ENCODE measurements at places on chromosomes 12 and 14.

DNA sequence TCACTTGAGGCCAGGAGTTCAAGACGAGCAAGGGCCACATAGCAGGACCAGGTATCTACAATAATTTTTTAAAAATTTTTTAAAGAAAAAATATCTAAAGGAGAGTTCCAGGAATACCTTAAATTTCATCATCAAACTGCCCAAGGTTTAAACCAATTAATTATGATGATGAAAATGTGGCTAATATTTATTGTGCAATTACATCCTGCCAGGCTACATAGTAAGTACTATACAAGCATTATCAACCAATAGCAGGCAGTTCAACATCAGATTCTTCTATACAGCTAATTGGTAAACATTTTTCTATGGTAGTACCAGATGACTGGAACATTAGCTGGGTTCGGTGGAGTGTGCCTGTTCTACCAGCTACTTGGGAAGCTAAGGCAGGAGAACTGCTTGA, 24.4 kb downstream of the DENND5B start:
- no peak for DNase-seq

GRCh38 chr14:59282378-59282765, 93.9 kb downstream of the DAAM1 start:
- DNase-seq: no peak

GRCh38 chr12:87870061-87870460, 159.1 kb downstream of the C12orf50 start:
- no peak for DNase-seq

DNA sequence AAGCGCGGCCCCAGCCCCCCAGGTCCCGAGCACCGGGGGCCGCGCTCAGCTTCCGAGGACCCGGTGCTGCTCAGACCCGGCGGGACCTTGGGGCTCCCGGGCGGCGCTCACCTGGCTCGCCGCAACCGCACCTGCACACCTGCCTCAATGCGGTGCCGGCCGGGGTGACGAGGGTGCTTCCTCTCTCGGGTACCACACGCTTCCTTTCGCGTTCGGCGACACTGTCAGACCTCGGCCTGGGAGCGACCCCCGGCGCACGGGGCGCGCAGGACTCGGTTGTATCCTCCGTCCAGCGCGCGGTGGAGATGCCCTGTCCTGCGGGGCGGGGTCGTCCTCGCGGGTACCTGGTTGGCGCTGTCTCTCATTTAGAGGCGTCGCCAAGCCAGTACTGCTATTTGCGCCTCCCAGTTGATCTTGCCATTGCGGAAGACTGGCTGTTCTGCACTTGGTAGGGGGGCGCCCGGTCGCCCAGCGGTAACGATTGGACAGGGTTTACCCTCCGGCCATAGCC, 718 bp downstream of the PACS2 start:
- DNase-seq: no peak

DNA sequence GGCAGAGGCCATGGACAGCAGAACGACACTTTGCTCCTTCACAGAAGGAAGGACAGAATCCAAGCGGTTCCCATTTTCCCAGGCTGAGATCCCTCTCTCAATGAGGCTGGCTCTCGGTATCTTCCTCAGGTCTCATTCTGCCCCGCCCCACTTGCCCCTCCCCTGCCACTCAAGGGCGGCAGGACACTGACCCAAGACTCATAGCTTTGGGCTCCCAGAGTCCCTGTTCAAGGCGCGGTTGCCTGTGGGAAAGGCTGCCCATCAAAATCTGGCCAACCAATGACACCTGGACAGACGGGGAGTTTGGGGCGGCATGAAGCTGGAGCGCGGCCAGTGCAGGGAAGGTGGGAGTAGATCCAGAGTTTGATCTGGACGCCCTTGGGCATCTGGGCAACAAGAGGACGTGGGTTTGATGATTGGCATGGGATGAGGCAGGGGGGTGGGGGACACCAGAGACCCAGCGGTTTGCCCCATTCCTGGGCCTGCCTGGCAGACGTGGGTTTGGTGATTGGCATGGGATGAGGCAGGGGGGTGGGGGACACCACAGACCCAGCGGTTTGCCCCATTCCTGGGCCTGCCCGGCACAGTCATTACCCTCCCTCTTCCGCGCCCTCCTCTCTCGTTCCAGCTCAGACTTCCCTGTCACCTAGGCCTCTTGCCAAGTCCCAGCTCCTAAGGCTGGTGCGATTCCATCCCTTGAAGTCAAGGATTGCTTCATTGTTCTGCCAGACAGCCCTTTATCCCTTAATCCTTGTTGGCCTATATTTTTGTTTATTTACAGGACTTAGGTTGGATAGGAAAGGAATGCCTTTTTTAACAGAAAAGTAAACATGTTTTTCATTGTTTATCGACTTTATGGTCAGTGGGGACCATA, 92.1 kb downstream of the NINJ2 start:
- no peak for DNase-seq

- DNase-seq: no peak
Observed at GRCh38 chr14:21197418-21198205, 41.7 kb upstream of the OR5AU1 start.

DNA sequence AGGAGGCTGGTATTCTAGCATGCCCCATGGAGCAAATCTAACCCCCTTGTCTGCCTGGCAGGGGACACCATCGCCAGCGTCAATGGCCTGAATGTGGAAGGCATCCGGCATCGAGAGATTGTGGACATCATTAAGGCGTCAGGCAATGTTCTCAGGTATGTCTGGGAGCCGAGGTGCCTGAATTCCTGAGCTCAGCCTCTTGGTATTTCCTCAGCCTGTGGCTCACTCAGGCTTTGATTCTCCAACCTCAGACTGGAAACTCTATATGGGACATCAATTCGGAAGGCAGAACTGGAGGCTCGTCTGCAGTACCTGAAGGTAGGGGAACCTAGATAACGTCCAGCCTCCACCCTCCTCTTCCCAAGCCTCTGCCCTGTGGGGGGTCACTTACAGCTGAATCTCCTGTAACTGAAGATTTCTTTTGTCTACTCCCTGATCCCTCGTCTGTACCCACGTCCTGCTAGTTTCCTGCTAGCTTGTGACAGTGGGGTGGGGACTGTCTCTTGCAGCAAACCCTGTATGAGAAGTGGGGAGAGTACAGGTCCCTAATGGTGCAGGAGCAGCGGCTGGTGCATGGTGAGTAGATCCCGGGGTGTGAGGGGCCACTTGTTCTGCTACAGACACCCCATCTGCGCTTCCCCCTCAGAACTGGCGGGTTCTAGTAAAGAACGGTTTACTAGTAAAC, 7.0 kb downstream of the TAMALIN start:
- no peak for DNase-seq

- DNase-seq: no peak
Observed at GRCh38 chr12:2845280-2845679, 10.4 kb upstream of the NRIP2 start.

- no peak for DNase-seq
Observed at GRCh38 chr12:28177461-28177860, 12.8 kb upstream of the CCDC91 start.

DNA sequence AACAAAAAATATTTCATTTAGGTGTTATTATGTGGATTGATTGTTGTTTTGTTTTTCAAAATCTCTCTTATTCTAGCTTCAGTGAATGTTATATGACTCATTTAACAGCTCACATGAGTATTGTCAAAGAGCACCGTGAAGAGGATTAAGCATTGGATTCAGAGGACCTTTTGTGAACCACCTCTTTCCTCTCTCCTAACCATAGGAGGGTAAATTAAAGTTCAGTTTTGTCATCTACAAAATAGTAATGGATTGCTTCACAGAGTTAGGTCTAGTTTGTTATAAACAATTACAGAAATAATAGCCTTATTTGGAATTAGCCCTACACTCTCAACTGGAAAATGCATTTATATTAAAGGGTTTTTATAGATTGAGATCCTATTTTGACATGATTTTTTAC, 962 bp upstream of the KERA start:
- no peak for DNase-seq

GRCh38 chr14:102407258-102407657, 44.5 kb downstream of the TECPR2 start:
- no peak for DNase-seq

GRCh38 chr14:94602722-94603121, 9.5 kb upstream of the SERPINA3 start:
- DNase-seq: no peak

- no peak for DNase-seq
Observed at GRCh38 chr14:38730420-38730819, 372.6 kb downstream of the SEC23A start.

GRCh38 chr12:40921563-40922163, 229.4 kb downstream of the CNTN1 start:
- no peak for DNase-seq

DNA sequence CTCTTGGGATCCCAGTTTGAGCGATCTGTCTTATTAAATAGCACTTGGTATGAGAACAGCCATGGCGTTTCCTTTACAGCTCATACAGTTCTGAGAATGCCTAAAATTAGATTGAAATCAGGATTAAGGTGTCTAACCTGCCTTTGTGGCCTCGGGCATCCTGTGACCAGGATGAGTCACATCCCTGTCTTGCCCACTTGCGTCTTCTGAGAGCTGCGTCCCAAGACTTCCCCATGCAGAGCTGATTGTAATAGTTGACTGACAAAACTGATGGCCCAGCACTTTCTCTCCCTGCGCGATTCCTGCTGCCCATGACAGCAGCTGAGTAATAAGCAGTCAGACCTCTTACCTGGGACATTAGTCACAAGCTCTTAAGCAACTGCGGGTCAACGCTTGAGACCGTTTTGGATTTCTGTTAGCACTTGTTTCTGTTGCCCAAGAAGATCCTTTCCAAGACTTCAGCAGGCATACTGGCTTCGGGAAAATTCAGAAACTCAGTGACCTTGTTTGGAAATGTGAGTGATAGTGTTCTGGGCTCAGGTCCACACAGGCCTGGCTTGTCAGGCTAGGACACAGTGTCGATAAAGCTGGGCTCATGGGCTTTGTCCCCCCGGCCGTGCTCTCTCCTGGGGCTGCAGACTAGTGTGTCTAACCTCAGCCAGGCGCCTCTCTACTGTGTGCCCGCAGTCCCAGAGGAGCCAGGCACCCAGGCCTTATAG, 169.9 kb upstream of the HIF1A start:
- no peak for DNase-seq

DNA sequence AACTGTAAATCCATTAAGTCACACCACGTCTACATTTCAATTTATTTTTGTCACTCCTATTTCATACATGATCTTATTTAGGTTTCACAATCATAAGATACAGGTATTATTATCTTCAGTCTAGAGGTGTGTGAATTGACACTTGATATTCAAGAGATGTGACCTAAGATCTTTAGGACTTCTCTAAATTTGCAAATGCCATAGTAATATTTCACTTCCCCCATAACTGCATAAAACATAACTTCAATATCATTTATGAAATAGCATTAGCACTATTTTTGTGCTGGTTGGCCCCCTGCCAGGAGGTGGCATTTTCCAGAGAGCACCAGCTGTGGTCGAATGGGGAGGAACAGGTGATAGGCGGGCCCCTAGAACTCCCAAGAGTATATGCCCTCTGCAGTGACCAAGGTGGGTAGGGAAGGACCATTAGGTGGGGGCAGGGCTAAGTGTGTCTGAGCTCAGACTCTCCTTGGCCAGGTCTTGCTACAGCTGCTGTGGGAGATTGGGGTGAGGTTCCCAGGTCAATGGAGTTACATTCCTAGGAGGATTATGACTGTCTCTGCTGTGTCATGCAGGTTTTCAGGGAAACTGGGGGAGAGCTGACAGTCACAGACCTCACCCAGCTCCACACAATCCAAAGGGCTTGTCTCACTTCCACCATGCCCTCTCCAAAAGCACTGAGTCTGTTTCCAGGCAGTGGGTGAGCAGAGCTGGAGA, 49.2 kb upstream of the ERGIC2 start:
- DNase-seq: no peak

DNA sequence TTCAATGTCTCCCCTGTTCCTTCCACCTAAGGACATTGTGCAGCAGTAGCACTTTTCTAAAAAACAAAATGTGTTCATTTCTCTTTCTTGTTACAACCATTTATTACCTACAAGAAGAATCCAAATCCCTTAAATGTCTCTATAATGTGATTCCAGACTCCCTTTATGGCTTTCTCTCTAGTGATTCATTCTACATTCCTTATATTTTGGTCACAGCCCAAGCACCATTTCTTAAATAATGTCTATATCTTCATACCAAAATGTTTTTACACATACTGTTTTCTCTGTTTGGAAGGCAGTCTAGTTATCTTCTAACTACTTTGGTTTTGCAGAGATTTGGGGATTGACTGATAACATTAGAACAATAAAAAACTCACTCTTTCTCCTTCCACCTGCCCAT, 1037.3 kb upstream of the FLRT2 start:
- no peak for DNase-seq

All from NCI-H524 treated with DMSO at 0.1 percent for 48 hours (cell line).